Adrenal gland (tissue), 19 donors: ENCODE measurements at places on chromosomes 2 and 18. TPM values are rescaled to one million over a fixed set of nuclear protein-coding genes. Genes with fewer than 3 reads are reported as not detected.
A peak's percentile ranks its signal among the peaks of the same experiment; 100 is the strongest.

- H3K36me3 ChIP-seq = no peaks in the 10 kb centered on the region
- H3K4me1 ChIP-seq = no peaks in the 10 kb centered on the region
- DNase-seq = no peak
- H3K4me3 ChIP-seq = no peak overlapping the region
- no peaks in the 10 kb centered on the region for H3K27me3 ChIP-seq
Observed at GRCh38 chr2:199684832-199685231, 166.2 kb downstream of the FTCDNL1 start.

DNA sequence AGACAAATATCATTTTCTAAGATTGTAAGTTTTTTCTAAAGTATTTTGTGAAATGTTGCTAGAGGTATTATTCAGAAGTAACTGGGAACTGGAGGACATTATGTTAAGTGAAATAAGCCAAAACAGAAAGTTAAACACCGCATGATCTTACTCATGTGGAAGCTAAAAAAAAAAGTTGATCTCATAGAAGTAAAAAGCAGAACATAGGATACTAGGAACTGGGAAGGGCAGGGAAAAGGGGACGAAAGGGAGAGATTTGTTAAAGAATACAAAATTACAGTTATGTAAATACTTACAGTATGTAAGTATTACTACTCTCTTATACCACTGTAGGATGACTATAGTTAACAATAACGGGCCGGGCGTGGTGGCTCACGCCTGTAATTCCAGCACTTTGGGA is 46.7 kb upstream of the CDKL4 start:
- H3K27me3 ChIP-seq = no peaks in the 10 kb centered on the region
- H3K4me3 ChIP-seq = no peak overlapping the region
- no peak overlapping the region for H3K27ac ChIP-seq
- no peak for DNase-seq
- no peaks in the 10 kb centered on the region for H3K4me1 ChIP-seq

SERPINB13 gene
- not detected for total RNA-seq

GRCh38 chr2:159907909-159908308 is 109.9 kb upstream of the CD302 start:
- no peaks in the 10 kb centered on the region for H3K36me3 ChIP-seq
- no peak for DNase-seq
- no peak overlapping the region for H3K27ac ChIP-seq
- H3K4me3 ChIP-seq = no peak overlapping the region
- H3K27me3 ChIP-seq = no peaks in the 10 kb centered on the region

GRCh38 chr2:20378341-20378740 is 27.7 kb upstream of the PUM2 start:
- no peak overlapping the region for H3K4me3 ChIP-seq
- no peak for DNase-seq
- no peak overlapping the region for H3K27ac ChIP-seq
- no peaks in the 10 kb centered on the region for H3K36me3 ChIP-seq
- H3K27me3 ChIP-seq = no peaks in the 10 kb centered on the region

- no peak for DNase-seq
- H3K4me1 ChIP-seq = no peaks in the 10 kb centered on the region
- no peak overlapping the region for H3K27ac ChIP-seq
- H3K36me3 ChIP-seq = no peaks in the 10 kb centered on the region
Observed at GRCh38 chr18:6543330-6543908, 128.7 kb upstream of the L3MBTL4 start.

DNA sequence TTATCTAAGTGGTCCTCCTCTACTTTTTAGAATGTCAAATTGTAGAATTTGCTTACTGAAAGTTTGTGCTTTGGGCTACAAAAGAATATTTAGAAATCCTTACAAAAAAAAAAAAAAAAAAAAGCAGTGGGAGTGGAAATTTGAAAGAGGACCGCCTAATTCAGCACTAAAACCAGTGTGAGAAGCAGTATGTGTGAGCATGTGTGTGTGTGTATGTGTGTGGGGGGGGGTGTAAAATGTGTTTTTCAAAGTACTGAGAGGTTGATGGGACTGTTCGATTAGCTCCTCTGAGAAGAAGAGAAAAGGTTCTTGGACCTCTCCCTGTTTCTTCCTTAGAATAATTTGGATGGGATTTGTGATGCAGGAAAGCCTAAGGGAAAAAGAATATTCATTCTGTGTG is at the start of gene VIT:
Gene VIT (plus strand): TSS at position 175 of the 400 bp plus-strand sequence. CDS start 19,664 bp downstream, outside the sequence.
- no peak for DNase-seq
- no peak within 1 kb of the TSS for H3K4me3 ChIP-seq
- no peaks in the 10 kb centered on the region for H3K36me3 ChIP-seq
- no peak within 1 kb of the TSS for H3K27ac ChIP-seq

DNA sequence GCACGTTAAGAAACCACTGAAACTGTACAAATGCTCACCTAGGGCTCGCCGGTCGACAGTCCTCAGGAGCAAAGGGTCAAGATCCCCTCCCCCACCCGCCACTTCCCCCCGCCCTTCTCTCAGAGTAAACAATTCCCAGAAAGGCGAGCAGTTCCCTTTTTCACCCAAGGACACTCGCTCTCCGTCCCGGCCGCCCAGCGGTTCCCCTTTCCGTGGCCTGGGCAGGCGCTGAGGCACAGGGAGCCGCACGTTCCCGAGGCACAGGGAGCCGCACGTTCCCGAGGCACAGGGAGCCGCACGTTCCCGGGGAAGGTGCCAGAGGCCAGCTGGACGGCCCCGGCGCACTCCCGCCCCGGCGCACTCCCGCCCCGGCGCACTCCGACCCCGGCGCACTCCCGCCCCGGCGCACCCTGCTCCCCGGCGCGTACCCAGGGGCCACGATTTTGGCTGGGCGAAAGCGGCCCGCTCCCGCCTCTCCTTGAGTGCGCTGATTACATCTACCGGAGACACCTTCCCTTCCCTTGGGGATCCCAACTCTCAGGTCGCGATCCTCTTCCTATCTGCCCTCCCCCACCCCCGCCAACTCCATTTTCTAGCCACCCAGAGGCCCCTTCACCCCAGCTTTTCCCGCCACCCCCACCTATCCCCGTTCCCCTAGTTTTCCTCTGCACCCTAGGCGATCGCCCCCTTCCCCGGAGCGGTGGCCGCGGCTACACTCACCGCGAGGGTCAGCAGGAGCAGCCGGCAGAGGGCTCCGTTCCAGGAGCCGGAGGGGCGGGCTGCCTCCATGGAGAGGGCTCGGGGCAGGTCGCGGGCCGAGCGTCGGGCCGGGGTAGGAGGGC is 817 bp downstream of the DSC2 start:
- H3K27ac ChIP-seq = peak overlapping the region; percentile 90
- H3K27me3 ChIP-seq = no peaks in the 10 kb centered on the region
- peak; percentile 61 for DNase-seq
- H3K4me3 ChIP-seq = peak overlapping the region; percentile 65
- no peaks in the 10 kb centered on the region for H3K36me3 ChIP-seq

GAD1 gene
- 1.8 TPM for total RNA-seq

GRCh38 chr2:172113617-172114016 is 10.9 kb upstream of the DLX2 start:
- H3K4me1 ChIP-seq = no peaks in the 10 kb centered on the region
- peaks cover 14% of the 10 kb centered on the region for H3K27me3 ChIP-seq

DNA sequence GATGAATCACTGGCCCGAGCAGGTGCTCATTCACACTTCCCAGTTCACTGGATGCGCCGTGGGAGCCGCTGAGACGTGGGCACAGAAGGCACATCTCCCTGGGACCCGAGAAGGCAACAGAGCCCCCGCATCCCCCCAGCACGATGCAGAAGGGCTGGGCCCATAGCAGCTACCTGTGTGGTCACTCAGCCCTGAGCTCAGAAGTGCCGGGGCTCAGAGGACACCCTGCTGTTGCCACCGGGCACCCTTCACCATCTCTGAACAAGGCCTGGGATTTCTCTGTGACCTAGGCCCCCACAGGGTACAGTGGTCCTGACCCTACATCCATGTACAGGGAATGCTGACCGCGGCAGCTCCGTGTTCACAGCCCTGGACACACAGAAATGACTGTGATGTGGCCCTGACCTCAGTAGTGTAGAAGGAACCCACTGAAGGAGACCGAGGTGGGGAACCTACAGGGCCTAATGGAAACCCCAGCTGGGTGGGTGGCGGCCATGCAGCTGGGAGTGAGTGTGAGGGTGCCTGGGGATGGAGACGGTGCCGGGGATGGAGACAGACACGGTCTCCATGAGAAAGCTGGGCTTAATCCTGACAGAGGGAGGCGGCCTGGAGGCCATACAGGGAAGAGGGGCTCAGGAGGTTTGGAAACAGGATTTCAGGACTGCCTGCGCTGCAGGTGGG is 111.9 kb upstream of the OTOS start:
- H3K27ac ChIP-seq = peak overlapping the region; percentile 99
- H3K27me3 ChIP-seq = no peaks in the 10 kb centered on the region
- H3K36me3 ChIP-seq = no peaks in the 10 kb centered on the region
- H3K4me3 ChIP-seq = no peak overlapping the region

- DNase-seq = no peak
- no peak overlapping the region for H3K4me3 ChIP-seq
- H3K27me3 ChIP-seq = no peaks in the 10 kb centered on the region
- H3K4me1 ChIP-seq = no peaks in the 10 kb centered on the region
- no peak overlapping the region for H3K27ac ChIP-seq
Observed at GRCh38 chr2:168375195-168375798, 80.8 kb upstream of the CERS6 start.

DNA sequence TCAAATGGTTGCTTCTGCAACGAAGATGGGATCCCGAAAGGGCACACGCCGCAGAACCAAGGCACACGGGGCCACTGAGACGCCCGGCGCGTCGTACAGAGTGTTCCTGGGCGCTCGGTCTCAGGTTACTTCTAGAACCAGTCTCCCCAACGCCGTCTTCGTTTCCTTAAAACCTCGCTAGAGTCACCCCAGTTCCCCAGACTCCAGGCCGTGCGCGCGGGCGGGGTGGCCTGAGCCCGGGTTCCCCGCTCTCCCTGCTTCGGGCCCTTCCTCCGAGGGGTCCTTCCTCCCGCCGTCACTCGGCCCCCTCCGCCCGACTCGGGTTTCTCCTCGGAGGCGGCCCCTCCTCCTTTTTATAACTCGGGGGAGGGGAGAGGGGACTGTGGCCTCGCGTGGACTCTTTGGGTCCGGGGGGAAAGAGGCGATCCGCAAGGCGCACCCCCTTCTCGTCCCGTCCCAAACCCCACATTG is 774 bp upstream of the FZD7 start:
- H3K36me3 ChIP-seq = no peaks in the 10 kb centered on the region
- H3K27ac ChIP-seq = peak overlapping the region; percentile 94
- H3K27me3 ChIP-seq = peaks cover 5% of the 10 kb centered on the region

VSNL1 gene
- 15.6 TPM for total RNA-seq

FAM117B gene
- 19.9 TPM for total RNA-seq

SERPINB11 gene
- not detected for total RNA-seq

- no peaks in the 10 kb centered on the region for H3K27me3 ChIP-seq
- peak overlapping the region; percentile 63 for H3K4me3 ChIP-seq
- no peak for DNase-seq
- H3K27ac ChIP-seq = no peak overlapping the region
- peaks cover 26% of the 10 kb centered on the region for H3K4me1 ChIP-seq
Observed at GRCh38 chr2:241357531-241357930, 1.4 kb downstream of the FARP2 start.

DOCK10 gene
- total RNA-seq = 16.6 TPM

DNA sequence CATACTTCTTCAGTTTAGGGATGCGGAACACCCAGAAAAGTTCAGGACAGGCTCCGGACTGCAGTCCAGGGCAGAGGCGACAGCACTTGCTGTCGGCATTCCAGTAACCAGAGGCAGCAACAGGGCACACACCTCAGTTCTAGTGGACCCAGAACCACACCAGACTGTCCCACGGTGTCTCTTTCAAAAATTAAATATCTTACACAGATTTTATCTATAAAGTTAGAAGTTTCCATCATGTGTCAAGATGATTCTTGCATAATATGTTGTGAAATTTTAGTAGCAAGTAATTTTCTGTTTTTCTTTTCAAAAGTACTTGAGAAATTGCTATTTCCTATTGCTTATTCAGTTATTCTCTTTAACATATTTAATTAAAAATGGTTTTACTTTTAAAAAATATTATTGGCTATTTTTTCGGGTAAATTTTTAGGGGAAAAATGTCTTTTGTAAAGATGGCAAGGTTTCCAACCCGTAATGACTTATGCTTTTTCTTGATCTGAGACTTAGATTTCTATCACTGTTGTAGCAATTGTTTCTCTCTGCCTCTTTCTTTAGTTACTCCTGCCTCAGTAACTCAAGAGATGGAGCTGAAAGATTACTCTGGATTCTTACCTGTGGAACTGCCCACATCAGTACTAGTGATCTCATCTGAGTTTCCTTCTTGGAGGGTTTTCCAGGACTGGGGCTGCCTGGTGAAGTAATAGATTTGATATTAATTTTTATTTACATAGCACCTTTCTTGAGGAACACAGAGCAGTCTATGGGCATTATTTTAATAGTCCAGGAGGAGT is 182.7 kb downstream of the LTBP1 start:
- no peak overlapping the region for H3K27ac ChIP-seq
- H3K4me3 ChIP-seq = no peak overlapping the region
- H3K27me3 ChIP-seq = no peaks in the 10 kb centered on the region
- DNase-seq = no peak
- H3K4me1 ChIP-seq = no peaks in the 10 kb centered on the region
- no peaks in the 10 kb centered on the region for H3K36me3 ChIP-seq

DNA sequence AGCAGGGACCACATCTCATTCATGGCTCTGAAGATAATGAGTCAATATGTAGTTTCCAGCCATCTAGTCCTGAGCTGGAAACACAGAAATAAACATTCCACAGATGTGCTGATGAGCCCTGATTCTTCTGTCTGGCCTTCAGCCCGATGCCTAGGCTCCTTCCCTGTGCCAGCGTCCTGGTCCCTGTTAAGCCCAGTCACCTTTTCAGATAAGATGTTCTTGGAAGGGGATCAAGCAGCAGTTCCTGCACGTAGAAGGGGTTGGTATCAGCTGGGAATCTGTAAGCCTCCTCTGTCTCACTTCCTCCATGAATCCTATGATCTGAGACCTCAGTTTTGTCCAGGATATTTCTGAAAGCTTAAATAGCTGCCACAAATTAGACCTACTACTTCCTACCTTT is 149.3 kb downstream of the TTC32 start:
- no peak for DNase-seq
- H3K4me1 ChIP-seq = no peaks in the 10 kb centered on the region
- H3K27ac ChIP-seq = no peak overlapping the region

- H3K36me3 ChIP-seq = no peaks in the 10 kb centered on the region
- H3K4me1 ChIP-seq = peaks cover 12% of the 10 kb centered on the region
Observed at GRCh38 chr2:171592036-171592555, 69.8 kb downstream of the CYBRD1 start.

DNA sequence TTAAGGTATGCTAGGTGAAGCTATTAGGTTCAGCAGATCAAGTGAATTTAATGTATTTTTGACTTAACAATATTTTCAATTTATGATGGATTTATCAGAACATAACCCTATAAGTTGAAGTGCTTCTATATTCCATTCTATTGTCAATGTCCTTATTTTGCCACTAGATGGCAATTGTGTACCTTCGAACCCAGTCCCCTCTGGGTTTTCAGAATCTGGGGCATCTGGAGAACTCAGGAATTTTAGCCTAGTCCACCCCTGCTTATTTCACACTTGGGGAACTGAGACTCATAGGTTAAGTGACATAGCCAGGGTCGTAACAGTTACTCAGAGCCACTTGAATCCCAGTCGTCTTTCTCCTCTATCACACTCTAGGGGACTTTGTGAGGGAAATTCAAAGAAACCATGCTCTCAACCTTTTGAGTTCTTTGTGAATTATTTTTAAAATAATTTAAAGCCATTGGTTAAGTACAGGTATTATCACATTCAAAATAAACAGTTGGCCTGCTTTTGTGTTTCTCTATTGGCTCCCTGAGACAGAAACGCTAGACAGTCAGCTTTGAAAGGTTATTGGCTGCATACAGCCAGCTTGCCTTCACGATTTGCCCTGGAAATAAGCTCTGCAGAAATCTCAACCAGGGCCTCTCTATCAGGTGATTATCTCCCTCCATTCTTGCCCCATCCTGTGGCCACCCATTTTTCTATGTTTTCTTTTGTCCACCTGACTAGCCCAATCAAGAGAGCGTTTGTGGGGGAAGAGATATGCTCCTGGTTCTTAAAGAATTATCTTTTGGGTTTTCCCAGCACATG is 145.0 kb downstream of the TTC27 start:
- no peaks in the 10 kb centered on the region for H3K4me1 ChIP-seq
- H3K36me3 ChIP-seq = no peaks in the 10 kb centered on the region
- no peak overlapping the region for H3K4me3 ChIP-seq
- no peaks in the 10 kb centered on the region for H3K27me3 ChIP-seq
- H3K27ac ChIP-seq = no peak overlapping the region
- peak; percentile 24 for DNase-seq
